Neuronal stem cell (in vitro differentiated cells): ENCODE measurements at places on chromosomes 5 and 9.
A peak's percentile ranks its signal among the peaks of the same experiment; 100 is the strongest.

- no peak for DNase-seq
Observed at GRCh38 chr5:2205596-2206226, 323.0 kb upstream of the IRX4 start.

GRCh38 chr5:58925627-58926540, 343.0 kb downstream of the RAB3C start:
- DNase-seq, result no peak

GRCh38 chr9:93292288-93292615, 108.3 kb downstream of the WNK2 start:
- DNase-seq, result no peak

- DNase-seq, result no peak
Observed at GRCh38 chr9:115513148-115513547, 395.2 kb upstream of the TNC start.

GRCh38 chr5:105167092-105167491, 1604.5 kb upstream of the NUDT12 start:
- DNase-seq, result no peak

- DNase-seq, result peak; percentile 24
Observed at GRCh38 chr5:180718810-180719453, 20.9 kb downstream of the OR2Y1 start.

DNA sequence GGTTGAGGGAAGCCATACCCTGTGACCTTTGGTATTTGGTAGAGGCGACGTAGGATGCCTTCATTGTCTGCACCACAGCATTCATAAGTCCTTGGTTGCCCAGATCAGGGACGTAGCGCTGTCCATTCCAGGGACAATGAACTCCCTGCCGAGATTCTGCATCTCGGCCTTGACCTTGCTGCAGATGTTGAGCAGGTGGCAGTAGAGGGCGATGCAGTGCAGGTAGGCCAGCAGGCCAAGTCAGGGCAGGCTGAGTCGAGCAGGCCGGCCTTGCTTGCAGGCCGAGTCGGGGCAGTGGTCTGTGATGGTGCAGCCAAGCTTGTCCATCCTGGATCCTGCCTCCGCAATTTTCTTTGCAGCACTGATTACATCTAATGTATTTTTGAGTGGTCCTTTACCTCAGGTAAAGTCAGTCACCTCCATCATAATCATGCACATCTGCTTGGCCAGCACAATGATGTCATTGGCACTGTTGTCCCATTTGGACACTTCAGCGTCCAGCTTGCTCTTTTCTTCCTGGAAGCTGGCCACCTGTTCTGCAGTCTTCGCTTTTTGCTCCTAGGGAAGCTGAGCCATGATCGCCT, 93.4 kb upstream of the CCDC112 start:
- DNase-seq, result no peak

- DNase-seq, result no peak
Observed at GRCh38 chr5:35852084-35852734, 4.5 kb upstream of the IL7R start.

DNA sequence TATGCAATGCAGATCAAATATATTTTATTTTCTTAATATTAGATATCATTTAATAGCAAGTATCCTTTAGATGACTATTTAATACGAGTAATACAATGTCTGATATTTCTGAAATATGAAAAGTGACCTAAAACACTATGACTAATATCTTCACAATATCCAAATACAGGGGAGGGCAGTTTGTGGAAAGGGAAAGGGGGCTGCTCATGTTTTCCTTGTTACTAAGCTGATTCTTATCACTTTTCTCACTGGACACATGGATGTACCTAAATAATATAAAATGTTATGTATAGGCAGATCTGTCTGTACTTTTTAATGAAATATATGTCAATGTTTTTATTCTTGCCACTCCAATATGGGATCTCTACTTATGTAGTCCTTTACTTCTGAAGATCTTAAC, 1879.1 kb upstream of the ACO1 start:
- no peak for DNase-seq

- DNase-seq, result peak; percentile 54
Observed at GRCh38 chr9:125889476-125890419, 142.6 kb downstream of the PBX3 start.

- DNase-seq, result no peak
Observed at GRCh38 chr5:624118-624950, 12.2 kb downstream of the CEP72 start.

- DNase-seq, result no peak
Observed at GRCh38 chr9:82526577-82526976, 536.4 kb downstream of the RASEF start.

GRCh38 chr5:51047369-51047768, 335.9 kb upstream of the ISL1 start:
- DNase-seq, result no peak

- DNase-seq, result no peak
Observed at GRCh38 chr5:41445937-41446563, 64.4 kb downstream of the PLCXD3 start.

GRCh38 chr5:17978954-17979353, 344.7 kb downstream of the TAF11L14 start:
- no peak for DNase-seq

- DNase-seq, result no peak
Observed at GRCh38 chr5:158812408-158812807, 287.3 kb downstream of the EBF1 start.

- no peak for DNase-seq
Observed at GRCh38 chr5:127206320-127207113, 84.1 kb upstream of the MEGF10 start.

DNA sequence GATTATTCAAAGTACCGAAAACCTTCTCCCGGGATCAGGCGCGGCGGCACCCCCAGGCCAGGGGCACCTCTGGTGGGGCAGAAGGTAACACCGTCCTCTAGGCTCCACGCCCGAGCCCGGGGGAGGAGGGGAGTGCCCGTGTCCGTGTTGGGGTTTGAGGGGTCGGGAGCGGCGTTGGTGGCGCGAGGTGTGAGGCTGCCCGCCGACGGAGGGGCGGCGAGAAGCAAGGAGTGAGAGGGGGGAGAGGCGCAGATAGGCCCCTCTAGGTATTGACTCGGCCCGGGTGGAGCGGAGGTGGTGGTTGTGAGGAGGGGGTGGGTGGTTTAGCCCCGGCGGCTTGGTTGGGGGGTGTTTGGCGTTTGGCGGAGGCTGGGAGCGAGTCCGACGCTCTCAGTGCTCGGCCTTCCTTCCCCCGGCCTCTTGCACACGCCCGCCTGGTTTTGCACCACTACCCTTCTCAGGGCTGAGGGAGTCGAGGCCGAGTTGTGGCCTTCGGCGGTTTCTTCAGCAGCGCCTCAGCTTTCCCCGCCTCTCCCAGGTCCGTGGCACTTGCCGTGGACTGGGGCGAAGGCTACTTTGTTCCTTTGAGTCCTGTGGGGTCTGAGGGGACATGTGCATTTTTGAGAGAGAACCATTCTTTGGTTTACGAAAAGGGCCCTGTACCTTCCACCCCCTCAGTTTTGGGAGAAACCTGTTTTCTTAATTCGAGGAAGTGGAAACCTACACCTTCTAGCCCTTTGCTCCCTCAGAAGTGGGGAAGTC, 450 bp downstream of the GPBP1 start:
- no peak for DNase-seq

- no peak for DNase-seq
Observed at GRCh38 chr9:116975126-116975525, 288.0 kb downstream of the TRIM32 start.

- DNase-seq, result no peak
Observed at GRCh38 chr5:33840927-33841547, 50.8 kb downstream of the ADAMTS12 start.

DNA sequence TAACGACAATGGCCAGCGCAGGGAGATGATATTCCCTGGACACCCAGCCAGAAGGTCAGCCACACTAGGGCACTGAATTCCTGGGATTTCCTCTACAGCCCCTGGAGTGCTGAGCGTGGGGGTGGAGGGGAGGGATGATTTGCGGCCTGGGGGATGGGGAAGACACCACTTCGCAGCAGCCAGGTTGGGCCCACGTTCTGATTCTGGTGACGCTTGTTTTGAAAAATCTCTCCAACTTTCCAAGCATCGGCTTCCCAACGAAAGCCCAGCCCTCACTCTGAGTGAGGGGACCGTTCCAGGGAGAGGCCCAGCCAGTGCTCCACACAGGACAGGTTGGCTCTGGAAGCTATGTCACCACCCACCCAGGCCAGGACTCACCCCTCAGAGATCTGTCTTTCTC, 5.4 kb downstream of the GFPT2 start:
- no peak for DNase-seq
